Endodermal cell (in vitro differentiated cells): ENCODE measurements at places on chromosomes 1 and 21.

GRCh38 chr1:243944429-243945160 is 94.6 kb upstream of the AKT3 start:
- DNase-seq, result peak; percentile 91

GRCh38 chr1:147504801-147505311 is 36.4 kb upstream of the BCL9 start:
- DNase-seq, result peak; percentile 95

DNA sequence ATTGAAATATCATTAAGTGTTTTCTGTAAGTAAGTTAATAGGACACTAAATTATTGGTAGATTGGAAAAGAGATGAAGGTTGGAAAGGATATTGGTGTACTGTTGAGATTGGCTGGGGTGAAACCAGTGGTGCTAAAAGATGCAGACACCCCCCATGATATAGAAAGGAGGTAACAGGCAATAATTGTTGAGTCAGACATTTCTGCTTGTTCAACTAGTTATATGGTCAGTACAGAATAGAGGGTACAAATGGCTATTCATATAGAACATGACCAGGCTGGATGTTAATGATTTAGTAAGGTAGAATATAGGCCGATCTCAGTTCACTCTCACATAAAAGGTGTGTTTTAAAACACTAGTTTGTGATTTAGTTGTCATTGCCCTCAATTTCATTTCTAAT is 104.5 kb downstream of the POU2F1 start:
- DNase-seq, result no peak

- no peak for DNase-seq
Measured at GRCh38 chr1:187771396-187771795, 942.6 kb downstream of the PLA2G4A start.

- no peak for DNase-seq
Measured at GRCh38 chr21:28704746-28705145, 287.9 kb downstream of the LTN1 start.
